ENCODE measurements at places on chromosomes 7 and 10.

- DNase-seq: peak; percentile 88
These were observed 104.4 kb upstream of the ZNF92 start for GRCh38 chr7:65269150-65269856.

DNA sequence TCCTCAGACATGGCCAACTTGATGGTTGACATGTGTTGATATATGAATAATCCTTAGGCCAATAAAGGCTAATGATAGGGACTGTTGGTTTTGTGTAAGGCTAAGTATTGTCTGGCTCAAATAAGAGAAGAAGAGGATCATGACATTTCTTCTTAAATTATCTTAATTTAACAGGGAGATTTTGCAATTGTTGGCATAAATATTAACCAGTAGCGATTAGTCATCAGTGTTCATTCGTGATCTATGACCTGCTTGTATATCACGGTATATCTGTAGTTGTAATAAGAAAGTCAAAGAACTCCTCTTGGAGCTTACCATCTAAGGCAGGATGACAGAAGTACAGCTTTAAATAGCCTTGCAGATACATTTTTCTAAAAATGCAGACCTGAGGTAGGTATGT, 196.4 kb downstream of the CREB5 start:
- DNase-seq: no peak

DNA sequence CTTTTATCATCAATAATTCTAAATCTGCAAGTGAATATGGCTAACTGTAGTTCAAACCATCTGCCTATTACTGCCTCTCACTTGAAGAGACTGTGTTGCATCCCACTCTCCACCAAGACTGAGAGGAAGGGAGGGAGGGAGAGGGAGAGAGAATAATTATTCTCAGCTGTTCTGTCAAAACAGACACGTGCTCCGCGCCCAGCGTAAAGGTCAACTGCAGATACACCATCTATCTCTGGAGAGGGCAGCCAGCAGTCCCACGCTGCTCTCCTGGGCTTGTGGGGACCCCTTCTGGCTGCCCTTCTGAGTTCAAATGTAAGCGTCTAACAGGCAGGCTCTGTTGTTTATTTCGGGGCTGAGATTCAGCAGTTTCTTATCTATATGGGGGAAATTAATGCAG, 625.5 kb upstream of the GALNT17 start:
- DNase-seq: peak; percentile 46

- no peak for DNase-seq
These were observed 8.5 kb upstream of the BPGM start for GRCh38 chr7:134637934-134638719.

- no peak for DNase-seq
These were observed 32.3 kb downstream of the NOD1 start for GRCh38 chr7:30446266-30446665.

DNA sequence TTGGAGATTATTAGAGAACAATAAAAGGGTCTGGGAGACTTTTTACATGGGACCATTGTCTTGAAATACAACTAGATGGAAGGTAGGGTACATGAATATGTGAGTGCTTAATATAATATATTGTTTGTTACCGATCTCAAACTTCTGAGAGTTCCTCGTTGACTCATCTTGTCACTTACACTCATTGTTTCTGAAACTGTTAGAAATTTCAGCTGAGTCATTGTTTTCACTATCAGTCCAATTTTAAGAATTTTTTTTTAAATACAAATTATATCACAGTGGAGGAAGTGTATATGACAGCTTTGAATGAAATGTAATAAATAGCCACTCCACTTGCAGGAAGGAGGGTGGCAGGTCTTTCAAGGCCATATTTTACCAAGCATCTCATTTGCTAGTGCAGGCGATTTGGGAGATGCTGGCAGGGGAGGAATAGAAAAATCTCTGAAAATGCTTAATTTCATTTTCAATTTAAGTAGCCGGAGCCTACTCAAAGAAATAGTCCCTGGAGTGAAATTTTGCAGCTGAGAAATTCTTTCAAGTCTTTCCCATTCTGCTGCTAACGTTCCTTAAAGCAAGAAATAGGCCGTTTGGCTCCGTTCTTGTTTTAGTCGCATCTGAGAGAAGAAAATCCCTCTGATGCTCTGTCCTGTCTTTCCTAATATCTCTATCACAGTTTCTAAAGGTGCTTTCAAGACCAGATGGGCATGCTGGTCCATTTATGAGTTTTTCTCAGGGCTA, 1404.2 kb upstream of the CELF2 start:
- no peak for DNase-seq

DNA sequence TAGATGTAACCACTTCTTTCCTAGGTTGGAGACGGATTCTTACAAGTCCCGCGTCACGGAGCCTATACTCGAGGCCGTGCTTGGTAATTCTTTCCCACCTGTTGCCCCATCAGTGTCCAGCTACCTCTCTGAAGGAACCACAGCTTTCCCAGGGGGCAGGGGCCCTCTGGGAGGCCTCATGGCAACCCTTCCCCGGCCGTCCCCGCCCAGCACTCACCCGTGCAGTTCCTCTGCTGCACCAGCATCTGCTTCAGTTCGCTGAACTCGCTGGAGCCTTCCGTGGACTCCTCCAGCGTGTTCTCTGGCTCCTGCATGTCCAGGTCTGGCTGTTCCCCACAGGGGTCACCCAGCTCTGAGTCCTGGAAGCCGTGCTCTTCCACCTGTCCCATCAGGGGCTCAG, 24.5 kb downstream of the ZNF777 start:
- no peak for DNase-seq

DNA sequence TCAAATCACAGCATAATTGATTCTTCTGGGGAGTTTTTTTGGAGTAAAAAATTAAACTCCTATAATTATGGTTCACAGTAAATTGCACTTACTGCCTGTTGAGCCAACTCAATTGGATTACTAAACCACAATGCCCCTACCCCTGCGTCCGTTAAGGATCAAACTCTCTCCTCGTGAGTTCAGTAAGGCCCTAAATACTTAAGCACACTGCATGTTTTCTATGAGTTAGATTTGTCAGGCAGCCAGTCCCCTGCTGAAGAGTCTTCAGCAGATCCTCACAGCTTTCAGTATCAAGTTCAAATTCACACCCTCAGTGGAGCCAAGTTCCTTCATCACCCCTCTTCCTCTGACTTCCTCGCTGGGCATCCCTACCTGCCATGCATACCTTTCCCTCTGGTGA, 275.0 kb upstream of the BMPER start:
- DNase-seq: no peak

- DNase-seq: no peak
These were observed 151.4 kb upstream of the PRPS1L1 start for GRCh38 chr7:18179093-18179492.

- DNase-seq: no peak
These were observed 67.5 kb downstream of the PFKFB3 start for GRCh38 chr10:6269953-6270867.

DNA sequence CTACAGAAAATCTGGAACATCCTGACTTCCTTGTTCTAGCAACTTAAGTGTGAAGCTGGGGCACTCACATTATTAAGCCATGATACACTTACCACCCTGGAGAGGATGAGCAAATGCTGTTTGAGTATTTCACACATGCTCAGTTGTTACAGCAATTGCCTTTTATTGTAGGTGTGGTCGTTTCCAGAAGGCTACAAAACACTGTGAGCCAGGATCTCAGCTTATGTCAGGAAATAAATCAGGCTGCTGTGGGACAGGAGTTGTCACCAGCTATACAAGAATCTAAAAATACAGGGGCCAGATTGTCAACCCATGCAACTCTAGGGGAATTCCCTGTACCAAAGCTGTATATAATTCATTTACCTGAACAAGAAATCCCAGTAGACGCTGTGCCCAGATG, 273.3 kb upstream of the SP4 start:
- no peak for DNase-seq

GRCh38 chr10:80454513-80455460, 677 bp downstream of the TSPAN14 start:
- DNase-seq: peak; percentile 44

DNA sequence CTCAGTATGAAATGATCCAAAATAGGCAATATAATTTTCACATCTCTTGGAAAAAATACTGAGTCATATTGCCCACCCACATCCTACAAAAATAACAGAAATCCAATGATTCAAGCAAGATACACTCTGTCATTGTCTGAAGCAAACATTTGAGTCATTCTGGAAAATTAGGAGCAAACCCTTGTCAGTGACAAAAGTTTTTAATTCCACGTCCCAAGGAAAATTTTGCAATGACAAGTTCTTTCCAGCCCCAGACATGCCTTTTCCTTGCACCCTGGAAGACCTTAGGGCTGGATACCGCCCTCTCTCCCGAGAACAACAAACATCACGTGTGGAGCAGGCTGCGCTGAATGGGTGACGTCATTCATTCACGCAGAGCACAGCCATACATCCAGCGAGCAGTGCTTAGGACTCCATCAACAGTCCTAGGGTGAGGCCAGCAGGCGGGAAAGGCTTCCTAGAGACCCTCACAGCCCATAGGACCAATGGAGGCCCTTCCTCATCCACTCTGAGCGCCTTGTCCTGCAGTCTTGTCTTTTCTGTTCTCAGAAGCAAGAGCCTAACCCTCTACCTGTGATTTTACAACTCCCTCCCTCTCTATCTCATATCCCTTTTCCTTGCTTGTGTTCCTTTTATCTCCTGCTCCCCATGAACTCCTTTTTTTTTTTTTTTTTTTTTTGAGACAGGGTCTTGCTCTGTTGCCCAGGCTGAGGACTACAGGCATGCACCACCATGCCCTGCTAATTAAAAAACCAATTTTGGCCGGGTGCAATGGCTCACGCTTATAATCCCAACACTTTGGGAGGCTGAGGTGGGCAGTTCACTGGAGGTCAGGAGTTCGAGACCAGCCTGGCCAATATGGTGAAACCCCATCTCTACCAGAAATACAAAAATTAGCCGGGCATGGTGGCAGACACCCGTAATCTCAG, 23.5 kb upstream of the KDM7A start:
- DNase-seq: no peak

- DNase-seq: peak; percentile 55
These were observed at the start of gene ATRNL1 for GRCh38 chr10:115093286-115093775. Gene ATRNL1, plus strand, starts transcription at chr10:115093365. Its CDS starts 386 bp downstream, at chr10:115093751.

DNA sequence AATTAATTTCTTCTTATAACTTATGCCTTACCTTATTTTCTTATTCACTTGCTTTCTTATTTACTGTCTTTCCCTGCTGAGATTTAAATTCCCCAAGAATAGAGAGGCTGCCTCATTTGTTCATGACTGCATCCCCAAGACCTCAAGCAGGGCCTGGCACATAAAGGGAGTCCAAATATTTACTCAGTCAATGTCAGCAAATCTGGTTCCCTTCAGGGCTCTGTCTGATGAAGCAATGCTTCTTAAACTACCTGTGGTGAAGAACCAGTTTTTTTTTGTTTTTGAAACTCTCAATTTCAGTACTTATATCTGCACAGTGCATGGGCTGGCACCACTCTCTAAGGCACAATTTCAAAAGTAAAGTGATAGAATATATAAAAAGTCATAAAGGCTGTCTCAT, 4.7 kb downstream of the ZNF239 start:
- DNase-seq: no peak

DNA sequence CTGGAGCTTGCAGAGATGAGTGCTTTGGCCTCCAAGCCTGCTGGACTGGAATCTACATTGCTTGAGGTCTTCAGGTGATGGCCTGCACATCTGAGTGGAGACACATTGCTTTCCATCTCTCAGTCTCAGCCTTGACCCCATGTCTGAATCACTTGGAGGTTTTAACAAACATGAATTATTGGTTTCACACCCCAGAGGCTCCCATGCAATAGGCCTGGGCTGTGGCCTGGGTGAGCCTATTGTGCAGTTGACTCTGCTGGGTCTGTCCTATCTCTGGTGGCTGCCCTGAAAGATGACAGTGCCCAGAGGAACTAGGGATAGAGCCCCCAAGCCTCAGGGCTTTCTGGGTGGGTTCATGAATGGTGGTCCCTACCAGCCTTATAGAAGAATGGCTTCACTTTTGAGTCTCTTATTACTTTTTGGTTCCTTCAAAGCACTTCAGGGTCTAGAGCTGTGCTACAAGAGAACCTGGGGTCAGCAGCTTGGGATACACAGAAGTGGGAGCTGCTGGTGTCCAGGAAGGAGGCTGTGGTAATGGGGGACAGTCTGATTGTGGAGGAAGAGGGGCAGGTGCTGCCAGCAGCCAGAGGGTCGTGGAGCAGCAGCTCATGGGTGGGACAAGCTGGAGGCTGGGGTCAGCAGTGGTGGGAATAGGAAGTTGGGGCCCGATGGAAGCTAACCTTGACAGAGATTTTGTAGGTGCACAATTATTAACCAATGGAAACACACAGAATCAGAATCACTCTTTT, 5.5 kb downstream of the RAMP3 start:
- DNase-seq: no peak

- DNase-seq: no peak
These were observed 276.5 kb upstream of the SMIM30 start for GRCh38 chr7:113394856-113395255.

GRCh38 chr10:19488592-19489280, 327.5 kb upstream of the PLXDC2 start:
- DNase-seq: peak; percentile 71

- DNase-seq: no peak
These were observed 145.7 kb downstream of the CYP26A1 start for GRCh38 chr10:93219347-93219746.

- no peak for DNase-seq
These were observed 8.5 kb downstream of the LRIT2 start for GRCh38 chr10:84216834-84217233.

DNA sequence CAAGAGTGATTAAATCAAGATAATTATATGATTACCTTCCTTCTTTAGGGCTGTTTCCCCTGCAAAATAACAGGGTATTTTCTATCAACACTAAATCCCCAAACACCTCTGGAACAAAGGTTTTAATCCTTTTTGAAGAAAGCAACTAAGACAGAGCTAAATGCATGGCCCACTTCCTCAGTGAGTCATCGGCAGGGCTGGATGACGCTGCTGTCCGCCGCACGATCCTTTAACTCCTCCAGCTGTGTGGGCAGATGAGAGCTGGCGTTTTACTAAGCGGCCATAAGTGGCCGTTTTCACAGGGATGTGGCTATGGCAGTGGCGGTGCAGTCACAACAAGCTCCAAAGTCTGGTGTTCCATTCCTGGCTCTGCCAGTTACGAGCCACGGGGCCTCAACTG, 76.0 kb upstream of the C1QL3 start:
- no peak for DNase-seq

DNA sequence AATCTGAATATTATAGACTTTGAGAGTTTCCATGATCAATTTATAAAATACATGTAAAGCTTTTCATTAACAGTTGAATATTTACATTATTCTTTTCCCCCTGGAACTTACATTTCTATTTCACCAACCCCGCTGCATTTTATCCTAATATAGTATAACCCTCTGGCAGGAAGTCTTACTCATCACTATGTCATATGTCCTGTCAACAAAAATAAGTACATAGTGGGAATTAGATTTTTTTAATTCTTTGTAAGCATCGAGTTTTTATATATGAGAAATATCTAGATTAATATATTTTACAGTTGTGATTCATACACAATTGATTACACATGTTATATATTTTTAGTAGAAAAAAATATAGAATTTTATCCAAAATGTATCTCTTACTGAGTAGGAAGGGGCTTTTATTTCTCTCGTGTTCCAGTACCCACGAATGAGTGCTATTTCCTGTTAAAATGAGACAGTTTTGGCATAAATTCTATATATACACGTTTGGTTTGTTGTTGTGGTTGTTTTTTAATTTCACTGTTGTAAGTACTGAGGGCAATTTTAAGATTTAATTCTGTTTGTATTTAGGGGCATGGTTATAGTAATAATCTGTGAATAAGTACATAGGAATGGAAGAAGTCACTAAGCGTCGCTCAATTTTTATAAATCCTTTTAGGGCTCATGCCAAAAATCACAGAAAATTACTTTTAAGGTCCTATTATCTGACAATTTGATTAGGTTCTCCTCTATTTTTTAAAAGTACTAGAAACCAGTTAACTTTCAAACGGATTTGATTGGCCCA, 87.1 kb downstream of the HECW1 start:
- DNase-seq: no peak

Data from endothelial cell (in vitro differentiated cells).